ENCODE measurements at places on chromosomes 16 and 17. TPM values are rescaled to one million over a fixed set of nuclear protein-coding genes. Genes with fewer than 3 reads are reported as not detected.
A peak's percentile ranks its signal among the peaks of the same experiment; 100 is the strongest.

GRCh38 chr17:19739241-19740201, 8.6 kb downstream of the ALDH3A1 start:
- no peak for DNase-seq

DNA sequence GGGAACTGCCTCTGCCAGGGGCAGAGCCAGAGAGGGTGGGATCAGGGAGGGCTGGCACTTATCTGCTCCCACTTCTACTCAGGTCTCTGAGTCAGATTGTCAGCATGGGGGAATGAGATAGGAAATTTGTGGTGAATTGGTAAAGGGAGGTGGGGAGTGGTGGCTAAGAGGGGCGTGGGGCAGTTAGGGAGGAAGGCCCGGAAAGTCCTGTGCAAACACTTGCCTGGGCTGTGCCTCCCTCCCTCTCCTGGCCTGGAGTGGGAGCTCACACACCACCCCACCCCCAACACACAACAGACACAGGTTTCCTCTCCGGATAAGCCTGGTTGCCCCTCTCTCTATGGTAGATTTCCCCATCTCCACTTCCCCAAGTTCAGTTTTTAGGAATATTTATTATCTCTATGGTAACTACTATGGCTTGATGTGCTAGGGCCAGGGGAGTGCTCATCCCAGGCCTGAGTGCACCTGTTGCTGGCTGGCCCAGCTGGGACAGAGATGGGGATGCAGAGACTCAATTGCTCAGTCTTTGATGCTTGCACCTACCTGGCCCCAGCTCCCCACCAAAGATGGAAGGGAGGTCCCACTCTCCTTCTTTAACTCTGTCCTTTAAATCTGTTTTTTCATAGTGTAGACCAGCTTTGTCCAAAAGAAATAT, 2.7 kb downstream of the SPNS2 start:
- DNase-seq, result no peak

DNA sequence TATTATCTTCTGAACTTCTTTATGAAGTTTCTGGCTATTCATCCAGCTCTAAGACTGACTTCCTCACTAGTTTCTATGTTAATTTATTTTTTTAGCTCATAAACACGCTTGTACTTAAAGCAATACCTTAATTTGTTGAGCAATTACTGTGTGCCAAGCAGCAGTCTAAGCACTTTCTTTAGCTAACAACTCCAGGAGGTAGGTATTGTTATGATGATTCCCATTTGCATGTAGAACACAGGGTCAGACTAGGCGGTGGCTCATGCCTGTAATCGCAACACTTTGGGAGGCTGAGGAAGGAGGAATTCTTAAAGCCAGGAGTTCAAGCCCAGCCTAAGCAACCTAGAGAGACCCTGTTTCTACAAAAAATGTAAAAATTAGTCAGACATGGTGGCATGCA, 19.8 kb downstream of the DNAH3 start:
- DNase-seq, result no peak

DNA sequence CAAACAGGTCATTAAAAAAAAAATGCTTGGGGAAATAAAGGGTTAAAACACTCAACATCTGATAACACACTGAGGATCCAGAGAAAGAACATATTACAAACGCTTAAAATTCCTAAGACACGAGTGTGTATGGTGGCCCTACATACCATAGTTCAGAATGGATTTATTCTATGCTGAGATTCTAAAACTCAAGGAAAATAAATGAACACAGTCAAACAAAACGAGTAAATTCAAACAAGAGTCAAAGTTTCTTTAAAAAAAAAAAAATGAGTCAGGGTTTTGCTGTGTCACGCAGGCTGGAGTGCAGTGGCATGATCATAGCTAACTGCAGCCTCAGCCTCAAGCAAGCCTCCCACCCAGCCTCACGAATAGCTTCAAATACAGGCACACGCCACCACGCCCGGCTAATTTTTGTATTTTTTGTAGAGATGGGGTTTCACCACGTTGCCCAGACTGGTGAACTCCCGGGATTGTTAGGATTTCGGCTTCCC, 17.4 kb downstream of the CRK start:
- DNase-seq, result peak; percentile 89

DNA sequence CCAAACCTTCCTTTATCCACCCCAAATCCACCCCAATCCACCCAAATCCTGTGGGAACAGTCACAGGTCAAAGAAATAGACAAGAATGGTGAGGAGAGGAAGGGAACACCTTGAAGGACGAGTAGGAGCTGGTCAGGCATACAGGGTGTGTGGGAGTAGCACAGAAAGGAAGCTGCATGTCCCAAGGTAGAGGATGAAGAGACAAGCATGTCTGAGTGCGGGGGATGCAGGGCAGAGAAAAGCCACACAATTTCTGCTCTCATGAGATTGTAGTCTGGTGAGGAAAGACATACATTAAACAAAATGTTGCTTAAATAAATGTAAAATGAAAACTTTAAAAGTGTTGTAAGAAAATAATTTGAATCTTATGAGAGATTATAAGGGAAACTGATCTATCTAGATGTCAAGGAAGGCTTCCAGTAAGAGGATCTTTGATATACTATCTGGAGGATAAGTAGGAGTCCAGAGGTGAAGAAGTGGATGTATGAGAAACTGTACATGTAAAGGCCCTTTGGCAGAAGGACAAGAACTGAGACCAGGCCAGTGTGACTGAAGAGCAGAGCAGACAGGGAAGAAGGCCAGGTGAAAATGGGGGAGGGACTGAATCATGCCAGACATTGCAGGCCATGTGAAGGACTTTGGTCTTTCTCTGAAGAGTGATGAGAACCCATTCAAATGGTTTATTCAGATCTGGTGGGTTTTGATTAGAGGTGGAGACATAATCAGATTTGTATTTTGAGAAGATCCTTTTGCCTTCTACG, 18.6 kb downstream of the TMEM98 start:
- DNase-seq, result no peak

DNA sequence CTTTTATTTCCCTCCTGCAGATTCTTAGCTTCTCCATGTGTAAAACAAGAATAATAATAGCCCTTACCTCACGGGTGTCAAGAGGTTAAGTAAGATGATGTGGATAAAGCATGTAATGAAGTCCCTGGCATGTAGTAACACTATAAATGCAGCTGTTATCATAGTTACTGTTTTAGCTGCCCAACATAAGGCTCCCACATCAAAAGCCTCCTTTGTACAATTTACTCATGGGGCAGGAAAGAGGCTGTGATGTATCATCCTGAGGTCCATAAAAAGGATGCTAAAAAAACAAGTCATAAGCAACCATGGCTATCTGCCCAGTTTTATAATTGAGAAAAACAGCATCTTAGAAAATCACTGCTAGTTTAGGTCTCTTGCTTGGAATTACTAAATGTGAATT, 339.7 kb downstream of the CA10 start:
- no peak for DNase-seq

DNA sequence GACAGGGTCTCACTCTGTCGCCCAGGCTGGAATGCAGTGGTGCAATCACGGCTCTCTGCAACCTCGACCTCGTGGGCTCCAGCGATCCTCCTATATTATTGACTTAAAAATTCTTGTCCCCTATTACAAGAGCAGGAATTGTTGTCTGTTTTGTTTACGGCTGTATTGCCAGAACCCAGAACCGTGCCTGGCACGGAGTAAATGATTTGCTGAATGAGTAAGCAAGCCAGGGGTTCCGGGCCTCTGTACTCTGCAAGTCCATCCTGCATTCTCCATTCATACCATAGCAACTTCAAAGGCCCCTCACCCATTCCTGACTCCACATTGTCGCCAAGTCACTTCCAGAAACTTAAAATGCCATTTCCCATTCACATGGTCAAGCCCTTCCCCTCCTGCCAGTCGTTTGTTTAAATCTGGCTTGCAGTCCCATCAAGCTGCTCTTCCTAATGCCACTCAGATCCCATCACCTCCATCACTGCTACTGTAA, 6.9 kb downstream of the ADCY9 start:
- DNase-seq, result no peak

- DNase-seq, result no peak
Observed at GRCh38 chr16:27692576-27692975, 142.6 kb downstream of the KATNIP start.

DNA sequence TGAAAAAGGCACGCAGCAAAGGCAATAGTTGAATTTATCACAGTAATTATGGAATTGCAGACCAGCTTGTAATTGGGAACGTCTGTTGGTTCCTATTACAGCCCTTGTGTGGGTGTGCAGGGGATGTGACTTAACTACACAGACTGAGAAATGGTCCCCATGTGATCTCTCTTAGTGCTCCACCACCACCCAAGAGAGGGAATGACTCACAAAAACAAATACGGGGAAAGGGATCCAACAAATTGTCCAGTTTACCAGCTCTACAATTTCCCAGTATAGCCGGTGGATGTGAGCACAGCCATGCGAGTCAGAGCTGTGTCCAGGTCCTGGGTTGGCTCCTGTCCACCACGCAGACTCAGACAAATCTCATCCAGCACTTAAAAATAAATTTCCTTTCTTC, 337.9 kb downstream of the GRIN2A start:
- DNase-seq, result no peak

DNA sequence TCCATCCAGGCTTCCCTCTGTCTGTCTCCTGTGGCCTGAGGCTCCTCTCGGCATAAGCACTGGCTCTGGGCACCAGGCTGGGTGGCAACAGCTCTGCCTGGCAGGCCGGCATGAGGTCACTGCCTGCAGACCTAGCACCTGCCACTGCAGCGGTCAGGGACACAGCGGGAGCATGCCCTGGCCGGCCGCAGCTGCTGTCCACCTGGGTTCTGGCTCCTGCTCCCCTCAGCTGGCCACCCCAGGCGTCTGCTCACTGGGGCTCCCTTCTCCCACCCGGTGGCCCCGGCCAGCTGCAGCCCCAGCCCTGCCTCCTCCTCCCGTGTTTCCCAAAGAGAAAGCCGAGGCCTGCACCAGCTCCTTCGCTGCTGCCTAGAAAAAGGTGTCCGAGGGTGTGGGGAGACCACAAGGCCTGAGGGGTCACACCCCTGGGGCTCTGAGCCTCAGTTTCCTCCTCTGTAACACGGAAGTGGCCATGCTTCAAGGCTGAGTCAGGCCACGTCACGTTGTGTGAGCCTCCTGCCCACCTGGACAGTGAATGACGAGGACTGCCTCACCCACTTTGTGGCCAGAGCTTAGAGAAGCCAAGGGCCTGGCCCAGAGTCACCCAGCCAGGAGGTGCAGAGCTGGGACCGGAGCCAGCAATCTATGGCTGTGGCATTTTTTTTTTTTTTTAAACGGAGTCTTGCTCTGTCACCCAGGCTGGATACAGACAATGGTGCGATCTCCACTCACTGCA, 6.7 kb downstream of the NTHL1 start:
- peak; percentile 15 for DNase-seq

GRCh38 chr16:84183911-84184591, 2.8 kb downstream of the TAF1C start:
- DNase-seq, result no peak

GRCh38 chr17:57396511-57396921, 140.2 kb downstream of the MSI2 start:
- no peak for DNase-seq

- DNase-seq, result no peak
Observed at GRCh38 chr16:78778101-78779004, 678.9 kb downstream of the WWOX start.

The C17orf107 gene
- 0.56 TPM for total RNA-seq

The TUBG2 gene
- 3.6 TPM for total RNA-seq

The EFCAB13 gene
- 1.4 TPM for total RNA-seq

The PKD1 gene
- 7.9 TPM for total RNA-seq

The MED1 gene
- 24.2 TPM for total RNA-seq

The ABCA5 gene
- 2.3 TPM for total RNA-seq

The NOS2 gene
- under 0.01 TPM for total RNA-seq

The TLE7 gene
- not detected for total RNA-seq

The TMC8 gene
- not detected for total RNA-seq
